Activated effector memory CD4-positive, alpha-beta T cell treated with Interleukin-2 at 50 U/mL for 16 hours (primary cell): ENCODE measurements at places on chromosomes 2 and 18.
A peak's percentile ranks its signal among the peaks of the same experiment; 100 is the strongest.

GRCh38 chr2:157815421-157815820, 60.7 kb downstream of the ACVR1 start:
- no peak for DNase-seq

DNA sequence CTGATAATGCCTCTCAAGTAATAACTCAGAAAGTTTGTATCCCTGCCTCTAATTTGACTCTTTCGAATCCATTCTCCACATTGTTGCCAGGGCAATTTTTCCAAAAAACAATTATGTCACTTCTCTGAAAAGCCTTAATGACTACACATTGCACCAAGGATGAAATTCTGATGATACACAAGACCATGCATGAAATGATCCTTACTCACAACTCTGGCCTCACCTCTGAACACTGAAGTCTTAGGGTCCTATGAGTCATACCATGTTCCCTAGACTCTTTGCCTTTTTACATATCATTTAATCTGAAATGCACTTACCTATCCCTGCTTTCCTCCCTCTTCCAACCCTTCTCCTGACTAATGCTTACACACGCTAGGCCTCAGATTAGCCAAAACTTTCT, 51.0 kb downstream of the WDPCP start:
- no peak for DNase-seq

DNA sequence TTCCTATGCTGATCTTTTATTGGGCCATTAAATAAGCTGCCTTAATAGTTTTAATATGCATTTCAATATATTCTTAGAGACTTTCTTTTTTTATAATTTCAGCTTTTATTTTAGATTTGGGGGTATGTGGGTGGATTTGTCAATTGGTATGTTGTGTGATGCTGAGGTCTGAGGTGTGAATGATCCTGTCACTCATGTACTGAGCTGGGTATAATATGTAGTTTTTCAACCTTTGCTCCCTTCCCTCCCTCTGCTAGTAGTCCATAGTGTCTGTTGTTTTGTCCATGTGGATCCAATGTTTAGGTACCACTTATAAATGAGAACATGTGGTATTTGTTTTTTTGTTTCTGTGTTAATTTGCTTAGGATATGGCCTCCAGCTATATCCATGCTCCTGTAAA, 35.5 kb upstream of the PROKR1 start:
- DNase-seq: no peak

DNA sequence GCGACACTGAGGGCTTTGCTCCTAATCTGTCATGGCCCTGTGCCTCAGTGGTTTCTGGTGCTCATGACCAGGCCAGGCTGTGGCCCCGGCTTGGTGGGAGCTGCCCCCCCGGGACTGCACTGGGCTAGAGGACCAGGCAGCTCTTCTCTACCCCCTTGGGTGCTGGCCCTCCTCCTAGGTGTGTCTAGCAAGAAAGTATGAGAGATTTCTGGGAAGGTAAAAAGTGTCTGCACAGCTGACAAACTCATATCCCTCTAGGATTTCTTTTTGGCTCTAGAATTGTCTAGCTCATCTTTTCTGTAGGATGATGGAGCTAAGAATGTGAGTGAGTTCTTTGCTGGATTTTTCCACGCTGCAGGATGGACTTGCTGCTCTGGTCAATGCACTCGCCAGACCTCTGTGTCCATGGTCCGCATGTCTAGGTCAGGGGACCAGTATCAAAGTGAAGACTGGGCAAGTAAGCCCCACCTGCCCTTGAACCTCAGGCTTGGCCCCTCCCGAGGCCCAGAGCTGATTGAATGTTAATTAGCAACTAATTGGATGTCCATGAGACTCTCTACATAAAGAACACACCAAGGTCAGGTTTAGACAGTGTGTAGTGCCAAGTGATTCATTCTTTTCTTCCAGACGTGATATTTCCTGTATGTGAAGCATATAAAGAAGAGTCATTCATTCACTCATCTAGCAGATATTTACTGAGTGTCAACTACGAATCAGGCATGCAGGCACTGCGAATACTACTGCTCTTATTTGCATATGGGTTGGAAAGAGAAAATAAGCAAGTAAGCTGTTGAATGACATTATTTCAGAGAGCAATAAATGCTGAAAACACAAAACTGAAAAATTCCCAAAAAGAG, 15.6 kb upstream of the PSD4 start:
- DNase-seq: no peak

GRCh38 chr2:43134571-43134889, 91.9 kb downstream of the ZFP36L2 start:
- no peak for DNase-seq

GRCh38 chr18:45171679-45172191, 443.5 kb upstream of the SLC14A2 start:
- no peak for DNase-seq

- DNase-seq: no peak
Observed at GRCh38 chr2:176424746-176425145, 155.5 kb downstream of the MTX2 start.

- no peak for DNase-seq
Observed at GRCh38 chr2:189514104-189514503, 66.5 kb downstream of the SLC40A1 start.

- DNase-seq: no peak
Observed at GRCh38 chr18:72041313-72042032, 502.7 kb downstream of the CBLN2 start.

GRCh38 chr2:119753041-119753929, 6.4 kb upstream of the PTPN4 start:
- no peak for DNase-seq

DNA sequence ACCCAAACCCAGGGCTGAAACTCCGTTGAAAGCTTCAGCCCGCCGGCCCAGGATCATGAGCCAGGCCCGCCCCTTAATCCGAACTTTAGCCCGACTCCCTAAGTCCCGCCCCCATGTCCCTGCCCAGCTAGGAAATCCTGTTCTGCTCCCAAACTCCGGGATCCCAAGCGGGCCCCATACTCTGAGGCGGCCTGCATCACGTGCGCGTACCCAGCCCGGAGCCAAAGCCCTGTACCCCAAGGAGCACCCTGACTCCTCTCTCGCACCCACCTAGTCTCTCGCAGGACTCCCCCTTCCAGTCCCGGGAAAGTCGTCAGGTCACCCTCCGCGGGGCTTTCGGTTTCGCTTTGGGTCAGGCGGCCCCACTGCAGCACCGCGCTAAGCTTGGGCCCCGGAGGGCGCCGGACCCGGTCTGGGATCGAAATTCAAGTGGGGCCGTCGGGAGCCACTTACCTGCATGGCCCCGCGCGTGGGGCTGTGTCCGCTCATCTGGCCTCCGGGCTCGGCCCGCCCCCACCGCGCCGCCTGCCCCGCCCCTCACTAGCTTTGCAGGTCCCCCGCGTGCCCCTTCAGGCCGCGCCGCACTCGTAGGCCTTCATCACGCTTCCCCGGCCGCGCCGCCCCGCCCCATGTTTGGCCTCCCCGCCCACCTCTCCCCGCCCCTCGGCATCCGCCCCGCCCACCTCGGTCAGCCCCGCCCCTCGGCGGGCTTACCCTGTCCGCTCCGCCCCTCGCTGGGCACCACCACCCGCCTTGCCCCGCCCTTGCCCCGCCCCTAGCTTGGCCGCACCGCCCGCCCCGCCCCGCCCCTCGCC, at the start of gene DNPEP:
TSS of gene DNPEP (minus strand) at position 607 of the 815 bp plus-strand sequence. CDS start at position 489, 118 bp downstream.
- DNase-seq: peak; percentile 94

- no peak for DNase-seq
Observed at GRCh38 chr2:235614900-235615712, 121.3 kb downstream of the AGAP1 start.
